ENCODE measurements at places on chromosomes 11 and 22. TPM values are rescaled to one million over a fixed set of nuclear protein-coding genes. Genes with fewer than 3 reads are reported as not detected.

DNA sequence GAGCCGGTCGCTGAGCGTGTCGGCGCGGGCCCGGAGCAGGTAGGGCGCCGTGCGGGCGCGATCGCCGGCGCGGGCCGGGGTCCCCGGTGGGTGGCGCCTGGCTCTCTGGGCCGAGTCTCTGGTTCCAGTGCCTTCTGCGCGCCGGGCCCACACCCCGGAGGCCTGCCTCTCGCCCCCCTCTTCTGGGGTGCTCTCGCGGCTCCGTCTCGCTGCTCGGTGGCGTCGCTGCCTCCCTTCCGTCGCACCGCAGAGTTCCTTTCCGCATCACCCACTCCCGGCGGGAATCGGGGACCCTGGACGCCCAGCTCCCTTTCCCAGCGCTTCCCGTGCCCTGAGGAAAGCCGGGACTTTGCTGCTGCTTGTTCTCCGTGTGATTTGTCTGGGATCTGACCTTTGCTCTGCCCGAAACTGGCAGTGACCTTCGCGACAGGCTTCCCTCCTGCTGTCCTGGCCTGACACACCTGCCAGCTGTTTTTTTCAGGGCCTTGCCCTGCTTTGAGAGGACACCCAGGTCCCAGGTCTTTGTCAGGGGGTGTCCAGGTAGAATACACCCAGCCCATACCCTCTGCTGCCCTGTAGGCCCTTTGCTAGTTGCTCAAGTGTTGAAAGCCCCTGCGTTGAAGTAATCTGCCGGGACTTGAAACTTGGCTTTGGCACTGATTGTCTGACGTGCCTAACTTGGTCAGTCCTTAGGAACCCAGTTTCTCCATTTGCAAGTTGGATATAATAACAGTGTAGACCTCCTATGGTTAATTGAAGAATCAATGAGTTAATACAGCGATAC is 711 bp downstream of the FDX1 start:
- peaks cover 3% of the 10 kb centered on the region for H3K36me3 ChIP-seq
- DNase-seq: peak; percentile 45
- peak overlapping the region; percentile 97 for H3K27ac ChIP-seq
- H3K4me1 ChIP-seq: peaks cover 44% of the 10 kb centered on the region

GRCh38 chr11:125157953-125158680 is 6.4 kb upstream of the PKNOX2 start:
- H3K4me3 ChIP-seq: no peak overlapping the region
- no peaks in the 10 kb centered on the region for H3K36me3 ChIP-seq
- H3K27me3 ChIP-seq: peaks cover 31% of the 10 kb centered on the region
- H3K27ac ChIP-seq: no peak overlapping the region
- no peaks in the 10 kb centered on the region for H3K4me1 ChIP-seq

DNA sequence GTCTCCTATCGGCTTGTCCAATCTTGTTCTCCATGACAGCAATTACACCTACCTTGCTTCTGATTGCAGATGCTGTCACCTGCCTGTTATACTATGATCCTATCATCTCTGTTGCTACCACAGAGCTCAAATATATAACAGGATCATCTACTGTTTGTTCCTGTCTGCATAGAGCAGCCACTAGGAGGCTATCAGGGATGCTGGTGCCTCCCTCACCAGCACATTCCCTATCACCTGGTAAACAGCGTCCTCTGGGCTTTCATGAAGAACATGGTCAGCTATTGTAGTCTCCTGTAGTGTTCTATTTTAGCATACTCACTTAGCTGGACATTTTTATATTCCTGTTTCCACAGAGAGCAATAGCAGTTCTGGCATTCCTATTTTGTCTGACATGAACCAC is 87.8 kb upstream of the FAT3 start:
- H3K4me1 ChIP-seq: no peaks in the 10 kb centered on the region
- DNase-seq: no peak
- no peak overlapping the region for H3K4me3 ChIP-seq

DNA sequence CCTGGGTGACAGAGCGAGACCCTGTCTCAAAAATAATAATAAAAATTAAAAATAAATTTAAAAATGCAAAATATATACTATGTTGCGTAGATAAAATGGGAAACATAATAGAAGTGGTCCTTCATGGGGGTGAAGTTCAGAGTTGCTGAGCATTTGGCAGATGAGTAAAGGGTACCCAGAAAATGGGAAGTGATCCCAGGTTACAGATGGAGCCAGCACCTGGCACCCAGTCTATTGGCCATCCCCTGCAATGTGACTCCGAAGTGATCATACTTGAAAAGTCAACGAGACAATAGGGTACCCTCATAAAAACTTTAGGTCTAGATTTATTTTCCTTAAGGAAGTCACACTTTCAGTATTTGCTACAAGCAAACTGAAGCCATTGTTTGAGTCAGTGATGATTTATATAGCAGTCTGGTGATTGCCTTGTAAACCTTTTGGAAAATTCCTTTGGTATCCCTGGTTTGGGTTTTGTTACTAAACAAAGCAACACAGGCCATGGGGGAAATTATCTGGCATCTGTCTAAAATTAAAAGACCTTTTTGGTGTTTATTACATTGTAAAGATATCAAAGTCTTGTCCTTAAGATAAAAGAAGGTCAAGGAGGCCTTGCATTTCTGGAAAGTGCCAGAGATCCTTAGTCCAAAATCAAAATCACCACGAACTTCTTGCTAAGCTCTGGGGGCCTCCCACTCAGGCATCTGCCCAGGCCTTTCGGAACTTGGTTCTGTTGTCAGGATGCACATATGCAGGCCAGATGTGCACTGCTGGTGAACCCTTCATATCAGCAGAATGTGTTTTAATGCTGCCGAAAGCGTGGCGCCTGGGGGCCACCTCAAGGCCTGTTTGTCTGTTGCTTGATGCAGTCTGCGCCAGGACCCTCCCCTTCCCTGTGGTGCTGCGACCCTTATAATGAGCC is 4.3 kb downstream of the SMARCB1 start:
- H3K4me3 ChIP-seq: no peak overlapping the region
- H3K36me3 ChIP-seq: peaks cover 26% of the 10 kb centered on the region

- no peak overlapping the region for H3K4me3 ChIP-seq
- H3K4me1 ChIP-seq: peaks cover 2% of the 10 kb centered on the region
- peaks cover 26% of the 10 kb centered on the region for H3K27me3 ChIP-seq
- DNase-seq: no peak
- H3K27ac ChIP-seq: no peak overlapping the region
These were observed 52.7 kb upstream of the WNT7B start for GRCh38 chr22:46029574-46030200.

GRCh38 chr11:70568035-70568813 is 169.9 kb downstream of the CTTN start:
- peaks cover 10% of the 10 kb centered on the region for H3K27me3 ChIP-seq
- no peaks in the 10 kb centered on the region for H3K4me1 ChIP-seq
- no peak overlapping the region for H3K4me3 ChIP-seq
- H3K36me3 ChIP-seq: no peaks in the 10 kb centered on the region
- no peak overlapping the region for H3K27ac ChIP-seq

DNA sequence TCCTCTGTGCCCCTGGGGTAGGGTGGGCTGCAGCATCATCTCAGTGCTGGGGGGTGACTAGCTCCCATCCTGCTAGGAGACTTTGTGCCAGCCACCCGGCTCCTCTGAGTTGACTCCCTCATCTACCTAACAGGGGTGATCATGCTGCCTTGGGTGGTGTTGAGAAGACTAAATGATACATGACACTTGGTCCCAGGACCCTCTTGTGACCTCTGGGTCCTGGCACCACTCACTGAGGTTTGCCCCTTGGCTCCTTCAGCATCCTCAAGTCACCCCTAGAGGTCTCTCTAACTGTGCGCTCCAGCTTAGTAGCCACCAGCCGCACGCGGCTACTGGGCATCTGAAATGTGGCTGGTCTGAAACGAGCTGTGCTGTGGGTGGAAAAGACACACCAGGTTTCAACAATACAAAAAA is 72.1 kb downstream of the LRRC32 start:
- no peak overlapping the region for H3K27ac ChIP-seq
- H3K4me3 ChIP-seq: no peak overlapping the region
- no peak for DNase-seq
- H3K4me1 ChIP-seq: peaks cover 19% of the 10 kb centered on the region

DNA sequence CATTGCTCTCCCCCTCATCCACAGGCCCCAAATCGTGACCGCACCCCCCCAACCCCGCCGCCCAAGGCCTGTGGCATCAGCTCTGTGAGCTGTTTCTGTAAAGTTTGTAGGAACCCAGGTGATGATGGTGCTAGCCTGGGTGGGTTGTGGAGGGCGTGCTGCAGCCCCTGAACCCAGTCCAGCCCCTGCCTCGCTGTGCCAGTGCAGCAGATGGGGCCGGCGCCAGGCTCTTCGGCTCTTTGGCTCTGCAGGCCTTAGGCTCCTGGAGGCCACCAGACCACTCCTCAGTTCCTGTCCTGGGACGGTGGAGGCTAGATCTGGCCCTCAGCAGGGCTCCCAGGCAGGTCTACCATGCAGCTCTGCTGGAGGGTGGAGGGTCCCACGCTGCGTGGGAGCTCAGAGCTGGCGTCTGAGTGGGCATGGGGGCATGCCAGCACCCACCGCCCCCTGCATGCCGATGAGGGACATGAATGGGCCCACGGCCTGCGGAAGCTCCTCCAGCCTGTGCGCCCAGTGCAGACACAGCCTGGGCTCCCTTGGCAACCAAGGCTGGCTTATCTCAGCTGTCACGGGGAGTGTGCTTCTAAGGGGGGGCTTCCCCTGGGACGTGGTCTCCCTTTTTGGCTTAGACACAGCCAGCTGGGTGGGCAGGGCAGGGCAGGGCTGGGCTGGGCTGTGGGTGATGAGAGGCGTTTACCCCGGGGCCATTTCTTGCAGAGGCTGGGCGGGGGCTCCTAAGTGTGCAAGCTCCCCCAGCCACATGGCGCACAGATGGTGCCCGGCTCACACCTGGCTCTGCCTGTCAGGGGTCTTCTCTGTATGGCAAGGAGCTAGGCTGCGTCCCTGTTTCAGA is 1187.6 kb downstream of the BRD1 start:
- H3K27me3 ChIP-seq: no peaks in the 10 kb centered on the region
- no peaks in the 10 kb centered on the region for H3K4me1 ChIP-seq
- no peak overlapping the region for H3K27ac ChIP-seq
- no peak overlapping the region for H3K4me3 ChIP-seq

DNA sequence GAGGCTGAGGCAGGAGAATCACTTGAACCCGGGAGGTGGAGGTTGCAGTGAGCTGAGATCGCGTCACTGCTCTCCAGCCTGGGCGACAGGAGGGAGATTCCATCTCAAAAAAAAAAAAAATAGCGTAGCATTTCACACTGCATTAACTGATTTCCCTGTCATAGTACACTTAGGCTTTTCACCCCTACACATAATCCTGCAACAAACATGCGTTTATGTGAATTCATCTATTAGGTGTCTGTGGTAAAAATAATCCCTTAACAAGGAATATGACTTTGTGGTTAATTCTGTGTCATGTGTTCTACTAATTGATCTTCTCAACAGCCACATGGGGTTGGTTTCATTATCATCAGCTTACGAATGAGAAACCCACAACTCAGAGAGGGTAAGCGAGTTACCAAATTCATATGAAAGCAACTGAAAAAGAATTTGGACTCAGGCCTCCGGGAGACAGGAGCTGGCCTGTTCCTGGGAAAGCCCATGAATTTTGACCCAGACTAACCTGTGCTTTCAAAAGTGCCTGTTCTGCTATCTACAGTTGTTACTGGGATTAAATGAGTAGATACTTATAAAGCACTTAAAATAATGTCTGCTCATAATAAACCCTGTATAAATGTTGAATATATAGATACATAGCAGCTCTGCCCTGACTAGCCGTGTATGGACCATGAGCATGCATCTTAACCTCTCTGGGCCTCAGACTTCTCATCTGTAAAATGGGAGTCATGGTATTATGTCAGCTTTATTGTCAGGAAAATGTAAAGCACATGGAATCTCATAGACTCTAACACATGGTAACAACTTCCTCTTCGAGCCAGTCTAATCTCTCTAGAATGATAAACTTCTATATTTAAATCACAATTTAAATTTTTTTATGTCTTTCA is 36.6 kb downstream of the KCNJ1 start:
- peak overlapping the region; percentile 66 for H3K4me3 ChIP-seq
- no peaks in the 10 kb centered on the region for H3K27me3 ChIP-seq
- peaks cover 2% of the 10 kb centered on the region for H3K36me3 ChIP-seq

PRRG4 gene
- 0.55 TPM for total RNA-seq

DCHS1 gene
- total RNA-seq: 0.14 TPM

TREH gene
- not detected for total RNA-seq

ANKK1 gene
- total RNA-seq: 0.29 TPM

All from activated CD8-positive, alpha-beta memory T cell treated with anti-CD3 and anti-CD28 coated beads, Interleukin-2, amount 10 ng/mL, durations not matched to agents 7 days and 5 days (primary cell).